Cardiac atrium fibroblast (primary cell): ENCODE measurements at places on chromosomes 7 and 10. TPM values are rescaled to one million over a fixed set of nuclear protein-coding genes. Genes with fewer than 3 reads are reported as not detected.

Gene H2BK1
- not detected in 2 replicates for total RNA-seq

Gene CLDN12
- 14.7 and 14.8 TPM in 2 replicates for total RNA-seq

Gene FKBP6
- total RNA-seq = not detected in 2 replicates

Gene BTBD16
- not detected in 2 replicates for total RNA-seq

Gene FGFR2
- total RNA-seq = 0.16 TPM in 1 of 2 replicates, not detected in the other
